ENCODE measurements at places on chromosomes 13 and 19.

GRCh38 chr19:19372656-19373416 is 32.6 kb upstream of the GATAD2A start:
- DNase-seq, result no peak

- no peak for DNase-seq
Measured at GRCh38 chr13:29260684-29261083, 334.8 kb downstream of the SLC7A1 start.

GRCh38 chr13:65633806-65634205 is 1596.3 kb downstream of the PCDH9 start:
- DNase-seq, result no peak

DNA sequence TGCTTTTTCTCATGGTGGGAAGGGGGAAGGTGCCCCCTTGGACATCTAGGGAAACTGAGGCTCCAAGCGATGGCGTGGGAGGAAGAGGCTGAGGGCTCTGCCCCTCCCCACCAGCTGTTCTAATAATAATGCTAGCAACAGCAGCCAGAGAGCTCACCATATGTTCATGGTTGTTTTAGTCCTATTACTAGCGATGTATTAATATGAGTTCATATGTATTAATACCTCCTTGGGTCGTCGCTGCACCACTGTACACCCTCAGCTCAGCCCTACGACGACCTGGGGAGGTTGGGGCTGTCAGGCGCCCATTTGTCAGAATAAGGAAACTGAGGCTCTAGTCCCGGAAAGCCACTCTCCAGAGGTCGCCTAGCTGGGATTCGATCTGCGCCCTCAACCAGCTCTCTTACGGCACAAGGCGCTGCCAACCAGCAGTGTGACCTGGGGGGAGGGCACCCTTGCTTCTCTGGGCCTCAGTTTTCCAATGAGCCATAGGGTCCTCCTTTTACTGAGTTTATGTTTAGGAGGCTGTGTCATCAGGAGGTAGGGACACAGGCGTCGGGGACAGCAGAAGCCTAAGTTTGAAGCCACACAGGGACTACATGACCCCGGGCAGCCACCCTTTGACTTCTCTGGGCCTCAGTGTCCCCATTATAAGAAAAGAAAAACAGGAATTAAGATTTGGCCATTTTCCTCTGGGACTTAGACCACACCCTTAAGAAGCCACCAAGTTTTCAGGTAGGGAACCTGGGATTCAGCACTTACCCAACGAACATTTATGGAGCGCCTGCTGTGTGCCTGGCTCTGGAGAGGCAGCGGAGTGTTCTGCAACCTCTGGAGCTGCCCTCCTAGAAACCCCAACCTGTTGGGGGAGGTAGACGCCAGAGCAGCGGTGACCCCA is 664 bp downstream of the MAST3 start:
- DNase-seq, result no peak

DNA sequence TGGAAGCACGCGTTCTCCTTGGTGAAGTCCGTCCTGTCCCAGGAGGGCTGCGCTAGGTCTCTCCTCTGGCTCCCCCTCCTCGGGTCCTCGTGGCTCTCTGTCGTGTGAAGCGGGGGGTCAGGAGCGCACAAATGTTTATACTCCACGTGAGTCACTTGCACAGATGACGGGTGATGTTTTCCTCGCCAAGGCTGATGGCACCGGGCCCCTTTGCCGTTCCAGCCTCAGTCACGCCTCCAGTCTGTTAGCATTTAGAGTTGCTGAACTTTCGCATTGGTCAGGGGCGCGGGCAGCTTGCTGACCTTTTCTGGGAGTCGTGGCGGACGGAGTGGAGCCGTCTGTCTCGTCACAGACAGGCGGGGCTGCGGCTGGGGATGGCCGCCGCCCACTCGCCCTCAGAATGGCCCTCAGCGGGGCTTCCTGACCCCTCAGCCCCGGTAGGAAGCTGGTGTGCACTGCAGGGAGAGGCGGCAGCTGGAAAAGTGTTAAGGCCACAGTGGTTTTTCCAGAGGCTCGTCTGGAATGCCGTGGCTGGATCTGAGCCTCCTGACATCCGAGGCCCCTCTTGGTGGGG is 13.7 kb downstream of the KLHL26 start:
- no peak for DNase-seq

DNA sequence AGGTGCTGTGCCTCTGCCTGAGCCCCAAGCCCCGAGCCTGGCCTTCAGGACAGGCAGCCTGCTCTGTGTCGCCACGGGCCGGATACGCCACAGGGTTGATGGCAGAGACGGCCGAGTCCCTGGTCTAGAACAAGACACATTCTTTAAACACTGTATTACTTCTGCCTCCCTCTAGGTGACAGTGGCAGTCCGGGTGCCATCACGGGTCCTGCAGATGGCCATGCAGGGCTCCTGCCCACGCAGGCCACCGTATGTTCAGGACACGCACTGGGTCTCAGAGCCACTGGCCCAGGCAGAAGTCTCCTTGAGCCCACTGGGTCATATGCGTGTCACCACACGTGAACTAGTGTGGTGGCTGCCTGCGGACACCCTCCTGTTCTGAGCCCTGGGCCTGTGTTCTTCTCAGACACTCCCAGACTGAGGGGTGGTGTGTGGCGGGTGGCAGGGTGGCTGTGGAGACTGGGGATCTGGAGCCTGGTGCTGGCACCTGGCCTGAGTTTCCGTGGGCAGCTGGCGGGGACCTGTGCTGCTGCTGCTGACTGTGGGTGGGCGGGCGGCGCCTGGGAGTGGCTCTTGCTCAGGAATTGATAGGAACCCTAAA is 4.4 kb downstream of the PLEKHJ1 start:
- DNase-seq, result no peak

DNA sequence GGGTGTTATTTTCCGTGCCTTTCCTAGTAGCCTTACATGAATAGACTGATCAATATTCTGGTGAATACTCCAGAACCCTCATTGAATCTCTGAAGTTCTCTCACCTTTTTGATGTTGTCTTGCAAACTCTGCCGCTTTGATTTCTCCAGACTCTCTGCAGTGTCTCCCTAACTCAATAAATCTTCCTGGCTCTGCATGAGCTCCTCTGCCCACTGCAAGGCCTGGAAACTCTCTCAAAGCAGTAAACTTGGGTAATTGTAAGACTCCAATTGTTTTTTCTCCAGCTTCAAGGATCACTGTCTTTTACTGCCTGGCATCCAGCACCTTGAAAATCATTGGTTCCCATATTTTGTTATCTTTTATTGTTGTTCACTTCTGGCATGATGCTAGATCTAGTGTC is 198.4 kb downstream of the GPC5 start:
- no peak for DNase-seq

DNA sequence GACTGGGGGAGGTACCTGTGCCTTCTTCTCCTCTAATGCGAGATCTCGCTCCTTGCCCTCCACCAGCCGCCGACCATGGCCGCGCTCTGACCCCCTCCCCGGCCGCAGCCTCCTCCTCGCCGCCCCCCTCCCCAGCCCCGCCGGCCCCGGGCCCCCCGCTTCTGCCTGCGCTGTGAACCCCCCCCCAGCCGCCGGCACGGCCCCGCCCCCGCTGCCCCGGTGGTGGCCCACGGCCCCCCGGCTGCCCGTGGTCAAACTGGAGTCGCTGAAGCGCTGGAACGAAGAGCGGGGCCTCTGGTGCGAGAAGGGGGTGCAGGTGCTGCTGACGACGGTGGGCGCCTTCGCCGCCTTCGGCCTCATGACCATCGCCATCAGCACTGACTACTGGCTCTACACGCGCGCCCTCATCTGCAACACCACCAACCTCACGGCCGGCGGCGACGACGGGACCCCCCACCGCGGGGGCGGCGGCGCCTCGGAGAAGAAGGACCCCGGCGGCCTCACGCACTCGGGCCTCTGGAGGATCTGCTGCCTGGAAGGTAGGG is at the start of gene CACNG8:
Gene CACNG8, plus strand, starts transcription at position 51 of the 545 bp plus-strand sequence.
- no peak for DNase-seq

- no peak for DNase-seq
Measured at GRCh38 chr19:17124025-17124424, 48.4 kb downstream of the MYO9B start.

DNA sequence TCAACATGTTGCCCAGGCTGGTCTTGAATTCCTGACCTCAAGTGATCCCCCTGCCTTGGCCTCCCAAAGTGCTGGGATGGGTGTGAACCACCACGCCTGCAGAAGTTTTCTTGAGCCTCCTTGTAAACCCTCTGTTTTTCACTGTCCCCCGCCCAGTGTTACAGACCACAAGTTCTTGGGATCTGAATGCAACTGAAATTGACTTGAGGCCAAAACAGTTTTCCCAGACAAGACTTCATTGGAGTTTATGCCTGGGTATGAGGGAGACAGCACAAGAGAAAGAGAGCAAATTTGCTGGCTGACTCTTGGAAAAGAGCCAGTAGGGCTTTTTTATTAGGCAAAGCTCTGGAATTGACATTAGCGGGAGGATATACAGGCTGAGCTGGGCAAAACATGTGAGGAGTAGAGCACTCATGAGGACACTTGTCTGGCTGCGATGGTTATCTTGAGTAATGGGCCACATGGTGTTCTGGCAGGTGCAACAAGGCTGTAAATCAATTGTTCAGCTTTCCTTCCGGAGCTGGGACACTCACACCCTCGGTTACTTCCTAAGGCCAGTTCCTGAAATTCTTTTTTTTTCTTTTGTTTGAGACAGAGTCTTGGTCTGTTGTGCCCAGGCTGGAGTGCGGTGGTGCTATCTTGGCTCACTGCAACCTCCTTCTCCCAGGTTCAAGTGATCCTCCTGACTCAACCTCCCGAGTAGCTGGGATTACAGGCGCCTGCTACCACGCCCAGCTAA is 12.7 kb upstream of the HNRNPL start:
- DNase-seq, result no peak

- no peak for DNase-seq
Measured at GRCh38 chr19:2391118-2391725, 31.2 kb downstream of the TMPRSS9 start.

- DNase-seq, result no peak
Measured at GRCh38 chr19:11306337-11306736, 10.4 kb downstream of the TSPAN16 start.

GRCh38 chr13:43495732-43496131 is 291.0 kb downstream of the ENOX1 start:
- DNase-seq, result no peak

GRCh38 chr19:12224676-12225075 is 61.8 kb downstream of the ZNF136 start:
- DNase-seq, result no peak

- DNase-seq, result no peak
Measured at GRCh38 chr13:99269627-99270241, 11.6 kb upstream of the GPR18 start.

DNA sequence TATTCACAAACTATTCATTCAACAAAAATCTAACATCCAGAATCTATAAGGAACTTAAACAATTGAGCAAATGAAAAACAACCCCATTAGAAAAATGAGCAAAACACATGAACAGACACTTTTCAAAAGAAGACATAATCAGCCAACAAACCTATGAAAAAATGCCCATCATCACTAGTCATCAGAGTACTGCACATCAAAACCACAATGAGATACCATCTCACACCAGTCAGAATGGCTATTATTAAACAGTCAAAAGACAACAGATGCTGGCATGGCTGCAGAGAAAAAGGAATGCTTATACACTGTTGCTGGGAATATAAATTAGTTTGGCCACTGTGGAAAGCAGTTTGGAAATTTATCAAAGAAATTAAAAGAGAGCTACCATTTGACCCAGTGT is 487.6 kb downstream of the GPC6 start:
- no peak for DNase-seq

DNA sequence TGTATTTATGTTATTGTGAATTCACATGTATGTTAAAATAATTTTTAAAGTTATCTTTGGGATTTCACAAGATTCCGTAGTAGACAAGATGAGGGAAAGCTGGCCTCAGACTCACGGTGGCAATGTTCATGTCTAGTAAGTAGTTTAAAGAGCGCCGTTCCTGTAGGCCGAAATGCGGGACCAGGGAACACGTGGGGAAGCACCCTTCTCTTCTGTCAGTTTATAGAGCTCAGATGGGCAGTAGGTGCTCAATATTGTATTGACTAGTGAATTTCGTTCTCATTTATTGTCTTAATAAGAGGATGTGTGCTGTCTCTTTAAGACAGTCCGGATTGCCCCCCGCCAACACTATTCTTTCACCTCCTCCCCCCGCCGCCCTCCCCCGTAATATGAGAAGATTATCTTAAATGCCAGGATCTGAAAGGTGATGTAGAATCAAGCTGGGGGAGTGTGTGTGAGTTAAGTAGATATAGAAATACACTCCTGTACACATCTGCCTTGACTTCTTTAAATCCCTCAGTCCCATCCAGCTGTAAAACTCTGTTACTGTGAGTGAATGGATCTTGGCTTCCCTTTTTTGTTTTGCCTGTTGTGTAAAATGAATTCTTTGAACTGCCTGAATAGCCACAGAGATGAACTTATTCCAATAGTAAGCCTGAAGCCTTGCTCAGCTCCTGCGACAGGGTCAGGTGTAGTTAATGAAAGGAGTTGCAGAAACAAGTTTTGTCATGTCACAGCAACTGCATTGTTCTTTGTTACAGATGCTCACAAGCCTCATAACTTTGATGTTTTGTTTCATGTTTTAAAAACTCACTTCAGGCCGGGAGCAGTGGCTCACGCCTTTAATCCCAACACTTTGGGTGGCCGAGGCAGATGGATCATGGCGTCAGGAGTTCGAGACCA is 1.3 kb downstream of the LAMP1 start:
- DNase-seq, result no peak

DNA sequence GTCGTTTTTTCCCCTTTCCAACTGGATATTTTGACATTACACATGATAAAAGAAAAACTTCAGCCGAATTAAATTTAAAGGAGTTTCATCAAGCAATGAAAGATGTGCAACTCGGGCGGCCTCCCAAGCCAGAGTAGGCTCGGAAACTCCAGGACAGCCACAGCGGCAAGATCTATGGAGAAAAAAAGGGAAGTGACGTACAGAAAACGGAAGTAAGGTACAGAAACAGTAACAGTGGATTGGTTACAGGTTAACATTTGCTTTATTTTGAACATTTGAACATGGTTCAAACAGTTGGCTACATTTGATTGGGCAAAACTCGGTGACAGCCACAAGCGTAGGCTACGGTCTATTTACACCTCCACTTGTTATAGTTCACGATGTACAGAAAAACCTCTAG is 30.5 kb upstream of the FAM124A start:
- DNase-seq, result no peak

- DNase-seq, result no peak
Measured at GRCh38 chr13:30410705-30411125, 11.6 kb upstream of the UBE2L5 start.

DNA sequence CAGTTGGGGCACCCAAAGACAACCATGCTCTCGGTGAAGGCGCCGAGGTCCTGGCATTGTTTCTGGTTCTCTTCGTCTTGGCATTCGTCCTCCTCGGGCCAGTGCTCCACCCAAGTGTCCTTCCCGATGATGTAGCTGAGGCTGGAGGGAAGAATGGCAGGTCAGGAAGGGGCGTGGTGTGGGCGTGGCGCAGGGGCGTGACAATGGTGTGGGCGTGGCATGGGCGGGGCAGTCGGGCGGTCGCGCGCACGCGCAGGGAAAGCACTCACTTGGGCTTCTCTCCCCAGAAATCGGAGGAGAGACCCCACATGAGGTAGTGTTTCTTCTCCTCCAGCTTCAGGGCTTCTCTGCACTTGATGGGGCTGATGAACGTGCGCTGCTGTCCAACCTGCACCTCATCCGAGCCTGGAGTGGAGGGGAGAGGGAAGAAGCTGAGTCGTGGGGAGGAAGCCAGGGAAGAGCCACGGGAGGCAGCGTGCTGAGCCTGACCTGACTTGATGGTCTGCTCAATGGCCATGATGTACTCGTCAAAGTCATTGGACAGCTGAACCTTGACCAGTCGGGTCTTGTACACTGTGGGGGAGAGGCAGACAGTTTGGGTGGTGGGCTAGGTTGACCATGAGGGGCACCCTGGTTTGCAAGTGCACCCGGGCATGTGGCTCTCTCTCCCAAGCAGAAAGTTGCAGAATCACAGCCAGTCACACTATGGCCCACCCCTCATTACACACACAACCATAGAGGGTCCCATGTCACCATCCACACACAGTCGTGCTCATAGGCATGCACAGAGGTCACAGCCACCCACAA is 8.1 kb upstream of the TNFSF14 start:
- DNase-seq, result no peak

Data from non-pigmented ciliary epithelial cell (primary cell).